Osteocyte (in vitro differentiated cells): ENCODE measurements at places on chromosomes 3 and 15.

DNA sequence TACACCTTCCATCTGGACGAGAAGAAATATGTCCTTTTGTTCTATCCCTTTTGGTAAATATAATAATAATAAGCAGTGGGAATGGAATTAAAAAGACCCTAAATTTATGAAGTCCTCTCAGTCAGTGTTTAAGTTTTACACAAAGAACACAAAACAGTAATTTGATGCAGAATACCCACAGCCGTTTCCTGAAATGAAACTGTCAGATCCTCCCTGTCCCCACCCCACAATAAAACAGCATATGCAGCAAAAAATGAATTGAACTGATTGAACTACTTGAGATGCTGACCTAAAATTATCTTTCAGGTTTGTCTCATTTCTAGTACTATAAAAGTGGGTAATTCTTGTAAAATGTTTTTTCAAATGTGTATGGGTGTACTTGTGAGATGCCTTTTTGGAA lies 2.2 kb upstream of the LRIG1 start:
- no peak for DNase-seq

DNA sequence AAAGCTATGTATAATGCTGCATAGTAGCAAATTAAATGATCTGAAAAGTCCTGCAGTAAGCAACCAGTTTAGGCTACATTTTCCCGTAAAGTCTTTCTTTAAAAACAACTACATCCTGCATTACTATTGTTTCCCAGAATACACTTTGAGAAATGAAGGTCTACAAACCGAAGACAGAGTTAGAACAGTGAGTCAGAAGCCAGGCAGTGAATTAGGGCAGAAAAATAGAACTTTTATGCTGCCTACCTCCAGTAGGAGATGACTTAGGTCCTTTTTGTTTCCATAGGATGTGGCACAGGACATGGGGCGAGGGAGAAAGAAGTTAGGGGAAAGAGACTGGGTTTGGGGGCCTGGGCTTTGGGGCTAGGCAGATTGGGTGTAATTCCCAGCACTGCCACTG lies 127.3 kb downstream of the PPM1L start:
- DNase-seq, result no peak

DNA sequence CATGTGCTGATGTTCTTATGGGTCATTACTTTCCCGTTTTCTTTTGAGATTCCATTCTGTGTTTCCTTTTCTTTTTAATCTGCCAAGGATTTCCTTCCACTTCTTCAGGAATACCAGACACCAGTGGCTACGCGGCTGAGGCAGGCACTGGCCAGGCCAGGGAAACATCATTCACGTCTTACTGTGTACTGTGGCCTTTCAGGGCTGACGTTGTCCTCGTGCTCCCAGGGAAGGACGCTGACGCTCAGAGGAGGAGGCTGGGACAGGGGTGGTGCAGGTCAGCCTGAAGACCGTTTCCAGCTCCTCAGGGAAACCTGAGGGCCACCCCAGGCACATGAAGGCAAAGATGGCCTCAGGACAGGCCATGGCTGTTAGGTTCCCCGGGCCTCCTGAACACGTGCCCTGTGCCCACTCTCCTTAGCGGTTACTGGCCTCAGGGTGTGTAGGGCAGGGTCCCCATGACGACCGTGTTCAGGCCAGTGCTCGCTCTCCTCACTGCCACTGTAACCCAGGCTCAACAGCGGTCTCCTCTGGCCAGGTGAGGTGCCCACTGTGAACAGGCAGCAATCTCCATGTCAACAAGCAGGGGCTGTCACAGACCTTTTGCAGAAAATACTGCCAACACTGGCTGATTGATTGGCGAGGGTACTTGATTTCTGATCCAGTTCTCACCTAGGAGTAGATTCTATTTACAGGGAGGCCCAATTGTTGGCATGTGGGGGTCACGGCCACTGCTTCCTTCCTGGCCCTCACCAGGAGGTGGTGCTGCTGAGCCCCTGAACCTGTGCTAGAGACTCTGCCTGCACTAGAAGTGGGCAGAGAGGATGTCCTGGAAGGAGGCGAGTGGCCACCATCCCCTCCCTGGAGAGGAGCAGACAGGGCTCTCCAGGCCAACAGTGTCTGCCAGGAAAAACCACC lies 169.5 kb downstream of the ATP10A start:
- no peak for DNase-seq

DNA sequence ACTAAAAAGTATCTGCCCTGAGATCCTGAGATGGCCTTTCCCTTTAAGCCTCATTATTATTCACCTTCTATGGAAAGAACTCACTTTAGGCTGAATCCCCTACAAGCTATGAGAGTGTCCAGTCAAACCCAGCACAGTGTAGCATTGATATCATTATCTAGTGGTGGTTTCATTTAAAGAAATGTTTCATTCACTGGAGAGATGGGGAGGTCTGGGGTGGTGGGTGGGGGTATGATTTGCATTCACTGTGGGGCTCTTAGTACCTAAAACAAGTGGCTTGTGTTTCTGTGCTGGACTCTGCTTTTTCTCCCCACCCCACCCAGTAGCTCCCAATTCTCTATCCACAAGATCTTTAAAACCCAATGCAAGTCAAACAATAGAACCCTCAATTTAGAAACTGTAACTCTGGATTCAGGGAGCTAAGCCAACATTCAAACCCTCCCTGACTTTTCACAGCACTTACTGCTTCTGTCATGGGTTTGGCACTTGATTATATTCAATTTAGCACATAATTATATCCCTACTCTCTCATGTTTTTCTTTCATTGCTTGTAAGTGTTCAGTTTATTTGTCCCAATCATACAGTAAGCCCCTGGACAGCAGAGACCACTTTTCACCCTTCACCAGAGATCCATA lies 310.5 kb upstream of the THBS1 start:
- DNase-seq, result no peak

- no peak for DNase-seq
Observed at GRCh38 chr3:21893242-21893641, 142.2 kb upstream of the ZNF385D start.

GRCh38 chr3:170352936-170353335 lies 4.6 kb upstream of the SKIL start:
- DNase-seq, result no peak

DNA sequence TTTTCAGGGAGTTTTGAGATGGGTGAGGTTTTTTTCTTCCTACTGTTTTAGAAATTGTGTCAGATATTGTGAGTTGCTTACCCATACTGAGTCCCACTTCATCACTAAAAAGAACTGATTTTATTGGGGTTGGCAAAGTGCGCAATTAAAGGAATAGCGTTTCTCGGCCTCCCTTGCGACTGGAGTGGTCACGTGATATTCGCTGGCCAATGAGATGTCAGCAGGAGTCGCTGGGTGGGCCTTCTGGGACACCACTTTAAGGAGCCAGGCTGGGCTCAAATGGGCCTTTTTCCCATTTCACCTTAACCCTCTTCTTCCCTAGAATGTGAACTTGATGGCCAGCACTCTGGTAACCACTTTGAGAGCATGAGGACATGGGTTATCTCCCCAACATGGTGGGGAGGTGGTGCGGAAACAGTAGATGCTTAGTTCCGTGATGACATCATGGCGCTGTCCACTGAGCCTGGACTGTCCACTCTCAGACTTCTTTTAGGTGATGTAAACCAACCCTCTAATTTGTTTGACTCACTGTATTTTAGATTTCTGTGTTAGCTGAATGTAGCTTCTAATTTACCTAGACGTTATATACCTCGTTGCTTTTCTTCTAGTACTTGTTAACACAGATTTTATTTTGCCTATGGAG lies 13.2 kb upstream of the IQCF5 start:
- no peak for DNase-seq

- DNase-seq, result no peak
Observed at GRCh38 chr3:97938444-97938843, 33.8 kb downstream of the RIOX2 start.

GRCh38 chr3:136658946-136659682 lies 93.1 kb downstream of the STAG1 start:
- DNase-seq, result no peak

DNA sequence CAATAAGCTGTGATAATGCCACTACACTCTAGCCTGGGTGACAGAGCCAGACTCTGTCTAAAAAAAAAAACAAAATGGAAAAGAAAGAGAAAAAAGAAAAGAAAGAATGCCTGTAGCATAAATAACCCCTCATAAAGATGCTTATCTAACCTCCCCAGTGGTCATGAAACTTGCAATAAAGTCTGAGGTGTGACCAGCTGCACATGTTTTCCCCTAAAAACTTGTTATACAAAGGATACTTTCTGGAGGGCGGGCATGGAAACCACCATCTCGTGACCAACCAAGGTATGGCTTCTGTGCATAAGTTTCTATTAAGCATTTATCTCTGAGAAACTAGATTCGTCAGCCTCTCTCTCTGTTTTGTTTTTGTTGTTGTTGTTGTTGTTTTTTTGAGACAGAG lies 21.8 kb downstream of the CCDC32 start:
- DNase-seq, result no peak

GRCh38 chr3:26381411-26381810 lies 241.2 kb upstream of the LRRC3B start:
- no peak for DNase-seq

GRCh38 chr3:171189394-171190080 lies 163.0 kb upstream of the SLC2A2 start:
- DNase-seq, result no peak

DNA sequence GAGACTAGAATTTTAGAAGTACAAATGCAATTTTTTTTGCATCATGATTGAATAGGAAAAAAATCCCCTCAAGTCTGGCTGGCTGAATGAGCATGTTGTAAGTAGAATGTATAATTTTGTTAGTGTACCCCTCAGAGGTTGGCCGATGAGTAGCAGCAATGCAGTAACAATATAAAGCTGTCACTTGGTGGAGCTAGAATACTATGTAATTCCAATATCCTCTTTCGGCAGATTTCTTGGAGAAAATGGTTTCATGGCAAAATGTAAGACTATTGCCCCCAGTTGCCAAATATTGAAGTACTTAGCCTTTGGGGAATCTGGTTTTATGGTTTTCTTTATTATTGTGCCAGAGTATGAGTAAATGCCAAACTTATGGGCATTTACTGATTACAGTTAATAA lies 39.8 kb upstream of the SGO1 start:
- no peak for DNase-seq

DNA sequence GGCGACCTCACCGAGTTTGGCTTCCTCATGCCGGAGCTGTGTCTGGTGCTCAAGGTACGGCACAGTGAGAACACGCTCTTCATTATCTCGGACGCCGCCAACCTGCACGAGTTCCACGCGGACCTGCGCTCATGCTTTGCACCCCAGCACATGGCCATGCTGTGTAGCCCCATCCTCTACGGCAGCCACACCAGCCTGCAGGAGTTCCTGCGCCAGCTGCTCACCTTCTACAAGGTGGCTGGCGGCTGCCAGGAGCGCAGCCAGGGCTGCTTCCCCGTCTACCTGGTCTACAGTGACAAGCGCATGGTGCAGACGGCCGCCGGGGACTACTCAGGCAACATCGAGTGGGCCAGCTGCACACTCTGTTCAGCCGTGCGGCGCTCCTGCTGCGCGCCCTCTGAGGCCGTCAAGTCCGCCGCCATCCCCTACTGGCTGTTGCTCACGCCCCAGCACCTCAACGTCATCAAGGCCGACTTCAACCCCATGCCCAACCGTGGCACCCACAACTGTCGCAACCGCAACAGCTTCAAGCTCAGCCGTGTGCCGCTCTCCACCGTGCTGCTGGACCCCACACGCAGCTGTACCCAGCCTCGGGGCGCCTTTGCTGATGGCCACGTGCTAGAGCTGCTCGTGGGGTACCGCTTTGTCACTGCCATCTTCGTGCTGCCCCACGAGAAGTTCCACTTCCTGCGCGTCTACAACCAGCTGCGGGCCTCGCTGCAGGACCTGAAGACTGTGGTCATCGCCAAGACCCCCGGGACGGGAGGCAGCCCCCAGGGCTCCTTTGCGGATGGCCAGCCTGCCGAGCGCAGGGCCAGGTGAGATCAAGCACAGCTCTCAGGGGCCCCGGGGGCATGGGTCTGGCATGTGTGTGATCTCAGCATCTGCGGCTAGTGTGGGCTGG lies 7.1 kb upstream of the STAB1 start:
- DNase-seq, result no peak

DNA sequence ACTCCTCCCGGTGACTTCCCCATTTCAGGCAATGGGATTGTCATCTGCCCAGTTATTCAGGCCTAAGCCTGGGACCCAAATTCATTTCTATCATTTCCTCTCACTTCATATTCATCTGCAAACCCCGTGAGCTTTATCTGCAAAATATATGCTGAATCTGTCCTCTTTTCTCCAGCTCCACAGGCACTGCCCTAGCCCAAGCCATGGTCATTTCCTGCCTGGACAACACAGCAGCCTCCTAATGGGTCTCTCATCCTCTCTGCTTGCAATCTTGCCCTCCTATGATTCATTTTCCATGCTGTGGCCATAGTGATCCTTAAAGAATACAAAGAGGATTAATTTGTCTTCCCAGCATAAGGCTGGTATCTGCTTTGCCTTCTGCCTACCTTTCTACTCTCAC lies 6.1 kb downstream of the RBP2 start:
- peak; percentile 67 for DNase-seq

DNA sequence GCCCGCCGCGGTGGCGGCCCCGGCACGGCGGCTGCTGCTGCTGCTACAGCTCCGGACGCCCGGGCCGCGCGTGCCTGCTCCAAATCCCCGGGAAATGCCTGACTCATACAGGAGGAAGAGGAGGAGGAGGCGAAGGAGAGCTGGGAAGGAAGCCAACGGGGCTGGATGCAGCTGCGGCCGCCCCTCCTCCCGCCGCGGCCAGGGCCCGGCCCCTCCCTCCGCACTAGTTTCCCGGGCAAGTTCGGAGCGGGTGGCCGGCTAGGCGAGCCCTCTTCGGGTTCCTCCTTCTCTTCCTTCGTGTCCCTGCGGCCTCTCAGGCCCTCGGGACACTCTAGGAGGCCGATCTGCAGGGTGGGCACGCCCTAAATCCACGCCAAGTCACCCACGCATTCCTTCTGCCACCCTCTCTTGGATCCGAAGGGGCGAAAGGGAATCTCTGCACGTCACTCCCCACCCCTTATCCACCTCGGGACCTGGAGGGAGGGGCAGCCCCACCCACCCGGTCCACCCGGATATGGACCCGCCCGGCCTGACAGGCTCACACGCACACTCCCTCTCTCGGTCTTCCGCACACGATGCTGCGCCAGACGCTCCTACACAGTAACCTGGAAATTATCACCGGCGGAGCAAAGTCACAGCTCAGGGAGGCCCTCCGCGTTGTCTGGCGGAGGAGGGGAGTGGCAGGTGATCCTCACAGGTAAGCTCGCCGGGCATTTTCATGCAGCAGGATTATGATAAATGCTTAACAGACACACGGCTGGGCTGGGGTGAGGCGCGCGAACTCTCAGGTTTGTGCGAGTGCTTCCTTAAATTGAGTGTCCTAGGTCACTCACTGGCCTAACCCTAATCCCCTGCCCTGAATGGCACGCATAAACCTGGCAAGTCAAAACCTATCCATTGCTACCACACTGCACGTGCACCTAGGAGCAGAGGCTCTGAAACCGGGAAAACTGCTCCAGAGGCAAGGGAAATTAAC lies at the start of the genes OSBPL10 and ZNF860:
Gene OSBPL10, minus strand, starts transcription at position 57 of the 976 bp plus-strand sequence. CDS start 83 bp downstream, outside the sequence.
Gene ZNF860, plus strand, starts transcription at position 545 of the 976 bp plus-strand sequence. CDS start 7,330 bp downstream, outside the sequence.
- peak; percentile 94 for DNase-seq
